ENCODE measurements at places on chromosomes 13 and 19.

DNA sequence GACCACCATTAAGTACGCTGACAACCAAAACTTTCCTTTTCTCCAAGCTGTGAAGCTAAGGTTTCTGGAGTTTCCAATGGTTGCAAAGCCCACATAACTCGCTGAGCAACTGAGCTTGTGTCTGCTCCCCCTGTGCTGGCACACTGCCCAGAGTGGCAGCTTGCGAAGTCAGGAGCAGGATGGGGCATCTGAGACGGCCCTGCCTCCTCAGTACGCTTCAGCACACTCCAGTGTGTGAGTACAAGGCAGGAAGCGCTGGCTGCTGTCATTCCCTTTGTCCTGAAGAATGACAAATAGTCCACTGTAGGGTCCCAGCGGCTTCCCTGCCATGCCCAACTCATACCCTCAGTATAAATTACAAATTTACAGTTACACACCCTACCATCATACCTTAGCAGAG lies 51.5 kb downstream of the SKA3 start:
- no peak for DNase-seq

DNA sequence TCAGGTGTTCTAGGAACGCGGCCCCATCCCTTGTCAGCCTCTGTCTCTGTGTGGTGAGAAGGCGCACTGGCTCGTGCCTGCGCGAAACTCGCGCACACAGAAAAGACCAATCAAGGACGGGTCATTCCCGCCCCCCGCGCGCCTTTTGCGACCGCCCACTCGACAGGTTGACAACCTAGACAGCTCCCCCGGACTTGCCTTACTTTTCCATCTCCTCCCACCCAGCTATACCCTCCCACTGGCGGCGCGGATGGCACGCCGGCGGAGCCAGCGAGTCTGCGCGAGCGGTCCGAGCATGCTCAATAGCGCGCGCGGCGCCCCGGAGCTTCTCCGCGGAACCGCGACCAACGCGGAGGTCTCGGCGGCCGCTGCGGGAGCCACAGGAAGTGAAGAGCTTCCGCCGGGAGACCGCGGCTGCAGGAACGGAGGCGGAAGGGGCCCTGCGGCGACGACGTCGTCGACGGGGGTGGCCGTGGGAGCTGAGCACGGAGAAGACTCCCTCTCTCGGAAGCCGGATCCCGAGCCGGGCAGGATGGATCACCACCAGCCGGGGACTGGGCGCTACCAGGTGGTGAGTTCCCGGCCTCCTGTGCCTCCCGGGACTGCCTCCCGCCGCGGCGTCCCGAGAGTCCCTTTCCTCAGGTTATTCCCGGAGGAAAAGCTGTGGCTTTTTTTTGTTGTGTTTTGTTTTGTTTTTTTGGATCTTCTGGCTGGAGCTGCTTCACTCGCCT lies at the start of gene NDFIP2:
NDFIP2 (plus strand) TSS at position 202 of the 731 bp plus-strand sequence; CDS start at position 251, 49 bp downstream.
- DNase-seq, result peak; percentile 71

GRCh38 chr19:4581666-4582553 lies 22.4 kb upstream of the SEMA6B start:
- DNase-seq, result no peak

DNA sequence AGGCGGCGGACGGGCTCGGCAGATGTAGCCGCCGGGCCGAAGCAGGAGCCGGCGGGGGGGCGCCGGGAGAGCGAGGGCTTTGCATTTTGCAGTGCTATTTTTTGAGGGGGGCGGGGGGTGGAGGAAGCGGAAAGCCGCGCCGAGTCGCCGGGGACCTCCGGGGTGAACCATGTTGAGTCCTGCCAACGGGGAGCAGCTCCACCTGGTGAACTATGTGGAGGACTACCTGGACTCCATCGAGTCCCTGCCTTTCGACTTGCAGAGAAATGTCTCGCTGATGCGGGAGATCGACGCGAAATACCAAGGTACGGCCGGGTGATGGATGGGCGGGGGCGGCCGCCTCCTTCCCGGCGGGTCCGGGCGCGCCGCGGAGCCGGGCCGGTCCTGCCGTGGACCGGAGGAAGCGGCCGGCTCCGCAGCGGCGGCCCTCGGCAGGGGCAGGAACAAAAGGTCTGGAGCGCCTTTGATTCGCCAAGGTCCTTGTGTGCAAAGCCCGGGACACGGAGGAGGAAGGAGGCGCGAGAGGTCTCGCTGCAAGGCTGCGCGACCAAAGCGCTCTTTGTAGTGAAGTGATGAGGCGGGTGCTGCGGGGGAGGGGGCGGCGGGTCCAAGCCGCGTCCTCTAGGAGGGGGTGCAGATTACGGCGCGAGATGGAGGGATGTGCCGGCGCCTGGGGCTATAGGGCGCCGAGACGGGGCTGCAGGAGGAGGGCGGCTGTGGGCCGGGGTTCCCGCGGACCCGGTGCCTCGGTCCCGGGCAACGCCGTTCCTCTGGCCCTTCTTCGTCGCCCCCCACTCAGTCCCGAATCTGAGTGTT lies 689 bp downstream of the ING1 start:
- DNase-seq, result peak; percentile 63

GRCh38 chr19:15453906-15454860 lies 4.4 kb upstream of the WIZ start:
- DNase-seq, result no peak

GRCh38 chr13:44667943-44668342 lies 91.8 kb upstream of the TSC22D1 start:
- DNase-seq, result no peak

DNA sequence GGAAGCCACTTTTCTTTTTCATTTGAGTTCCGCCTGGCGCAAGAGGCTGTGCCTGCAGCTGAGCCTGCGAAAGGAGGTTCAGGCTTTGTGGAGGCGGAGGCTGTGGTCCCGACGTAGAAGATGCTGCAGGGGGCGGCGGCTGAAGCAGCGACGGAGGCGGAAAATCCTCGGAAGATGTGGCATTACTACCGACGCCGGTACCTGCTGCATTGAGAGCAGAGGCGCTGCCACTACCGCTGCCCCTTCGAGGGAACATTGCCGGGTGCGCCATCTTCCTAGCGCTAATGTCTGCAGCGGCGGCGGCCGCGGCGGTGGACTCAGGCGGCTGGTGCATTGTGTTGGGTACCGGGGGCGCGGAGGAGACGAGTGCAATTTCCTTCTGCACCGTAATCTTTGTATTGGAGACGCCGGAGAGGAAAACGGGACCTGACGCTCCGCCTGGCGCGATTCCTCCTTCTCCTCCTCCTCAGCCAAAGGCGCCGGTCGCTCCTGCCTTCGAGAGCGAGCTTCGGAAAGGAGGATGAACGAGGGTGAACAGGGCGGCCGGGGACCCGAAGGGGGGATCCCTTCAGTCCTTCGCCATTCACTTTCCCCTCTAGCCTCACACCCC lies at the start of gene TSC22D1:
TSC22D1 (minus strand) TSS at position 590 of the 610 bp plus-strand sequence; CDS start at position 334, 256 bp downstream.
- DNase-seq, result peak; percentile 59

DNA sequence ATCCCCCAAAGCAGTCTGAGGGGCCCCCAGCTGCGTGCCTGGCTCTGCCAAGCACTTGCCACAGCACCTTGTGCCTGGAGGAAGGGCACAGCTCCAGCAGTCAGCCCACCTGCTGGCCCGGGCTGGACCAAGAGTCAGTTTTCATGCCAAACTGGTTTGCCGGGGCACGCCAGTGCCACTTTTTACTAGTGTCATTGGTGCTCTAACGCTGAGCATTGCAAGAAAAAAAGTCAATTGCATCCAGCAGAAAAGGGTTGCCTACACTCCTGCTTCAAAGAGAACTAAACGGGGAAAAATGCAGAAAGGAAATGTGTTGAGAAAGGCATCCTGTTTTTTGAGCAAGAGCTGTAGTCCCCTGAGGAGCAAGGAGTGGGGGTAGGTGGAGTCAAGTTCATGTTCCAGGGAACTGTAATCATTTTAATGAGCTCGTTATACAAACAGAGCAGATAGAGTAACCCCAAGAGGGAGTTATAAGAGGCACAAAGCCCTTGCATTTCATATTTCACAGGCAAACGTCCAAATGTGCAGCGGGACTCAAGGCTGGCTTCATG lies 68.4 kb downstream of the F2RL3 start:
- DNase-seq, result no peak

GRCh38 chr13:71290963-71291841 lies 575.8 kb downstream of the DACH1 start:
- peak; percentile 13 for DNase-seq
